ENCODE measurements at places on chromosomes 1 and 21. TPM values are rescaled to one million over a fixed set of nuclear protein-coding genes. Genes with fewer than 3 reads are reported as not detected.

GRCh38 chr1:84254703-84255238 lies 46.7 kb upstream of the SAMD13 start:
- DNase-seq: no peak

GRCh38 chr1:169931795-169932231 lies 38.1 kb upstream of the SCYL3 start:
- DNase-seq: no peak

- DNase-seq: no peak
Measured at GRCh38 chr21:36477001-36477400, 2.9 kb downstream of the CLDN14 start.

- no peak for DNase-seq
Measured at GRCh38 chr1:88140325-88140724, 543.7 kb upstream of the PKN2 start.

The BACE2 gene
- total RNA-seq: 87.7 TPM

The KCNT2 gene
- total RNA-seq: not detected
